ENCODE measurements at places on chromosomes 5 and 9. TPM values are rescaled to one million over a fixed set of nuclear protein-coding genes. Genes with fewer than 3 reads are reported as not detected.

Gene FRMD3
- total RNA-seq, result 6.1 TPM

Gene GPR150
- total RNA-seq, result 0.82 TPM

Gene NIM1K
- total RNA-seq, result 0.05 TPM

Gene TRUB2
- total RNA-seq, result 11.3 TPM

Gene ADAMTSL2
- total RNA-seq, result 0.05 TPM

Gene FOXI1
- not detected for total RNA-seq

Gene MARCOL
- not detected for total RNA-seq

Gene DMRT3
- 0.47 TPM for total RNA-seq

Gene FGF1
- total RNA-seq, result 1.5 TPM

DNA sequence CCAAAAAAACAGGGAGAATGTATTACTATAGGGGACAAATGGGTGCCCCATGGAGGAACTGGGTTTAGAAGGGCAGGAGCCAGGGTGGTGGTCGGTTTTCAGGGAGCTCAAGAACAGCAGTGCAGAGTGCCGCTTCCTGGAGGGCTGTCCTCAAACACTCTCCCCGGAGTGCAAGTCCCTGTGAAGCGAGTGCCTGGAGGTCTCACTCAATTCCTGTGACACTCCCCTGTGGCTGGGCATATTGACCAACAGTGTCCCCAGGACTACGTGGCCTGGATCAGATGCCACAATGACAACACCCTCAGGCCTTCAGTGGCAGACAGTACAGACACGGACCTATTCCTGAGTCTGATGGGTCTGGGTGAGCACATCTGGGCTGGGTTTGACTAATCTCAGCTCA lies 412.1 kb upstream of the IRX2 start:
- no peak for DNase-seq

- no peak for DNase-seq
Measured at GRCh38 chr5:119360905-119361593, 5.2 kb downstream of the TNFAIP8 start.

- DNase-seq, result no peak
Measured at GRCh38 chr9:104586496-104587180, 12.6 kb downstream of the OR13C5 start.

DNA sequence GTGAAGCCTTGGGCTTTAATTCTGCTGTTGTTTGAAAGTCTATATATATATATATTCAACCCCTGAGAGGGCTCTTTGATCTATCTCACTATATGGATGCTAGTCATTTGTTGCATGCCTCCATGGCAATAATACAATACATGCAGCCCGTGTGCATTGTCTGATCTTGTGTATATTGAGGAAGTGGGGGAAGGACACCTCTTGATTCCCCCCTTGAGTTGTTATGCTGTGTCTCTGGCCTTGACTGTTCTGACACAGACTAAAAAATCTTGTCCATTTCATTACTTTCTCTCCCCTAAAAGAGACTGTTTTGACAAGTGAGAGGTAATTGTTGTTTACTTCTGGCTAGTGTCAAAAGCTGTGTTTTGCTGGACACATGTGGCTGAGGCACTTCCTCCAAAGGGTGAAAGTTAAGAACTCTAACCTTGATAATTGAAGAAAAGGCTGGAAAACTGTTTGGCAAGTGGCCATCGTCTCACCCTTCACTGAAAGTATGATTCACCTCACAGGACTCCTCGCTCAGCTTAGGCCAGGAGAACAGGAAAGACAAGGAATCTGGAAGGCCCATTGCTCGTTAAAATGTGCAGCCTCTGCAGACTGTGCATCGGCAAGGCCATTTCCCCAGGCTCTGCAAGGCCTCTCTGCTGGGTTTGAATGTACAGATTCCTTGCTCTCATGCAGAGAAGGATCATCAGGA lies 304.0 kb downstream of the PRELID2 start:
- peak; percentile 82 for DNase-seq

DNA sequence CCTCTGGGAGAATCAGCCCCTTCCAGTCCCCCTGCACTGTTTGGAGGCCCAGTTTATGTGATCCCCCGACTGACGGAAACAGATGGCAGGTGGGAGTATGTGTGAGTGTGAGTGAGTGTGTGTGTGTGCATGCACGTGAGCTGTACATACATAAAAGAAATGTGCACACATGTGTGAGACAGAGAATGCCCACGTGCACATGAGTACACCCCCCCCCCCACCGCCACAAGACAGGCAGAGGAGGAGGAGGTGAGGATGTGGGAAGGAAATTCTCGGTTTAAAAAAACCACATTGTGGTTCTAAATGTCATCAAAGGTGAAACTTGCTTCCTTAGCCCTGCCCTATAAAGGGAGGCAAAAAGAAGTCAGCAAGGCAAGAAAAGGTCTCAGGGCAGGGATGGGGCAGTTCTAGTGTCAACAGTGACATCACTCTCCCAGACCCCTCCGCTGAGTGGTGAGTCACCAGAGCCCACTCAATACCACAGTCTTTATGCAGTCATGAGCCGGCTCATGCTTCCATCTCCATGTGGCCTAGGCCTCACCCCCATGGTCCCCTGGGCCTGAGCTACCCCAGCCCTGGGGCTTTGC lies 79.2 kb upstream of the HSPA9 start:
- DNase-seq, result no peak

DNA sequence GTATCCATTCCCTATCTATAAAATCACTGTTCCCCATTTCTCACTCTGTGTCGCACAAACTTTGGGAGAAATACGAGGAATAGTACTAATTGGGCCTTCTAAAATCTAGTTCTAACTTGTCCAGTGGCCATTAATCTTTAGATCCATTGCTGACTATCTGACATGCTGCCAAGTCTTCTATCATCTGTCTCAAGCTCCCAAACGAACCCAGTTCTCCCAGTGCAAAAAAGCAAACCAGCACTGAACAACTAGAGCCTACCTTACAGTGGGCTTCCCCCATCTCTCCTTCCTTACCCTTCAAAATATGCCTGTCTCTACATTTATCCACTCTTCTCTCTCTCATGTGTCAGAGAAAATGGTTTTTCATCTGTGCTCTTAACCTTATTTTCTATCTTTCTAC lies 3.2 kb upstream of the SPINK7 start:
- DNase-seq, result no peak

DNA sequence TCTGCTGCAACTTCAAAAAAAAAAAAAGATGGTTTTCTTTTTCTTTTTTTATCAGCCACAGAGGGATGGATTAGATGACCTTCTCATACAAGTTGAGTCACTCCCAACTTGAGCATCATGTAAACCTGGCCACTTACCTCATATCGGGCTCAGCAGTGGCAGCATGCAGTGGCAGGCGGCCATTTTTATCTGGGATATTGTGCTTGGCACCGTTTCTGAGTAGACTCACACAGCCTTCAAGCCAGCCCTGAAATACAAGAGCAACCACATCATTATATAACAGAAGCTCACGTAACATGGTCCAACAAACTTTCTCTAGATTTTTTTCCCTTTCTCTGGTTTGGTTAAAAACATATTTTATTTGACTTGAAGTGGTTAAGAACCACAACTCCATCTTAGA lies 62.6 kb downstream of the ANKRD55 start:
- DNase-seq, result no peak

DNA sequence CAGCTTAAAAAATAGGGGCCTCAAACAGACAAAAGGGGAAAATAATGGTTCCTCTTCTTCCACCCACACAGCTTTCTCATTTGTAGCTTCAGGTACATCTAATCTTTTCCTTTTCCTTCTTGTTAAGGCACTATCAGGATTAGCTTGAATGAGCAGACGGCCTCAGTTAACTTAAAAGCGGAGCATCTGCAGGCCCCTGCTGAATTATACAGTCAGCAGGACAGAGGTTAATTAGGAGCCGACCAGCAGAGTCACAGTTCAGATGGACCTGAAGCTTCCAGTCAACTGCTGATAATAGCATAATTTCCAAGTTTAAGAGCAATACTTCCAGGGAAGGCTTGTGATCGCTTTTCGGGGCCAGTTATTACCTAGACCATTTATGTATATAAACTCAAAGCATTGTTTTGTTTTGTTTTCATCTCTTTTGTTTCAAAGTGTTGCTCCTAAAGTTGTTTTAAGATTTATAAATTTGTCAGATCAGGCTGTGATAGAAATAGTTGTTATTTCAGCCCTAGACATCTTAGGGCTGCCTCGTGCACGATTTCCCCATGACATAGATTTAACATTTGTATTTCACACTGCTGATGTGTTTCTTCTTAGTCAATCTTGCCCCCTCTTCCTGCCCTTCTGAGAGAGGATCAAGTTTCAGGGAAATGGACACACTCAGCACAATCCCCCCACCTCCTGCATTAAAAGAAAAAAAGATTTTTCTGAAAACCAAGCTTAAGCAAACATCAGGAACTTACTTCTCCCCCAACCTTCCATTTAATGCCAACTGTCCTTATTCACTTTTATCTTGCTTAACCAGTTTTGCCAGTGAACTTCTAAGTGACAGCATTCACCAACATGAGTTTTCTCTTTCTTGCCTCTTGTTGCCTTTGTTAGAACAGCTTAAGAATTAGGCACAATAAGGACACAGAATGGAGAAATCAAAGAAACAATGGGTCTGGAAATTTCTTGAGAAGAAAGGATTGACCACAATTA lies 449.8 kb downstream of the ARHGEF28 start:
- DNase-seq, result no peak

DNA sequence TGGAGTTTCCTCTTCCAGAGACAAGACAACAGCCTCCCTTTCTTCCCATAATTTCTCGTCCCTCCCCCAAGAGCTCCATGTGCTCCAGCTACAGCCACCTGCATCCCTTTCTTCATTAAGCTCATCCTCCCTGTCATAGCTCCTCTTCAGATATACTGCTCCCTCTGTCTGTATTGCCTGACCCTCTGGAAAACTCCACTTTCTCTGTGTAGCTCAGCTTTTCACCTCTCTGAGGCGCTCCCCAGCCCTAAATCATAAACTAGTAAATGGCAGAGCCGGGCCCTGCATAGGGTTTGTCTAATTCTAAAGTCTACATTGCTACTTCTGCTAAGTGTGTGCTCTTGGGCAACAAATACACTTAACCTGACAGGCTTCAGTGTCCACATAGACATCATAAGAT lies 8.8 kb upstream of the PLIN2 start:
- no peak for DNase-seq

DNA sequence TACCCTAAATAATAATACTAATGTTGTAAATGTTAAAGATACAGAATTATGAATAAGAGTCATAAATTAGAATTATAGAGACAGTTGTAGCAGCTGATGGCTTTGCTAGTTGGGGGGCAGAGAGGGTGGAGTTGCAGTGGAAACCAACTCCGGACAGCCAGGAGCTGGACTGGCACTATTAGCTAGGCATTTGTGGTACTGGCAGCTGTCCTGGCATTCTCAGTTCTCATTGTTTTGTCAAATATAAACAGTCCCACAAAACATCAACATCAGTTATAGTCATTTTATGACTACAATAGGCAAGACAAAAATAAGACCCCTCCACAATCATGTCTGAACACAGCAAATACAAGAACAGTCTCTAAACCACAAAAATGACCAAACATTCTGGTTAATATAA lies 2.8 kb upstream of the FBXL17 start:
- DNase-seq, result no peak

DNA sequence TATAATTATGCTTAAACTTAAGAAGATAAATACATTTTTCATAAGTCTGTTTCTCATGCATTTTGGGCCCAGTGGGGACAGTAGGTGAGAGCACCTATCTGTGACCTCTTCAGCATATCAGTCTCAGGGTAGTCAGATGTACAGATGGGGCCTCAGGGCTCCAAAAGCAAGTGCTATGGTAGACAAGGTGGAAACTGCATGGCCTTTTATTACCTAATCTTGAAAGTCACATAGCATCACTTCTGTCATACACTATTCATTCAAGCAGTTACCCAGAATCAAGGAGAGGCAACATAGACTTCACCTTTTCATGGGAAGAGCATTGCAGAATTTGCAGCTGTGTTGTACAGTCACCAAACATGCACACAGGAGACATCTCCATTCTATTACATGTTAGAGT lies 94.8 kb downstream of the SV2C start:
- no peak for DNase-seq

- no peak for DNase-seq
Measured at GRCh38 chr9:71119746-71120145, 1.7 kb downstream of the TRPM3 start.

DNA sequence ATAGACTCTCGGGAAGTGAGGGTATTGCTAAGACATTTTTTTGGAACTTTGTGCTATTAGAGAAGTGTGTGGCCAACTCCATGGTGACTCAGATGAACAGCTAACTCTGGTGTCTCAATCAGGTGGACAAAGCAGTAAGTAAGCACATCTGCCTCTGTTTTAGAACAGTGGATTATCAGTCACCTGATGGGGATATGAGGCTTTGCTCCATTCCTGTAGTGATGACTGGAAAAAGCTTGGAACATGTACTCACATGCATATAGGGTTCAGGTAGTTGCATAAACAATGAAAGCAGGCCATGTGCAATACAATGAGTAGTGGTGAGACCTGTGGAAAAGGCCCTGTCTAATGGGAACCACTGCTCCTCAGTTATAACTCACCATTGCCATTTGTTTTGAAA lies 168.2 kb upstream of the FBN2 start:
- no peak for DNase-seq

GRCh38 chr5:14258840-14259239 lies 115.7 kb downstream of the TRIO start:
- no peak for DNase-seq

DNA sequence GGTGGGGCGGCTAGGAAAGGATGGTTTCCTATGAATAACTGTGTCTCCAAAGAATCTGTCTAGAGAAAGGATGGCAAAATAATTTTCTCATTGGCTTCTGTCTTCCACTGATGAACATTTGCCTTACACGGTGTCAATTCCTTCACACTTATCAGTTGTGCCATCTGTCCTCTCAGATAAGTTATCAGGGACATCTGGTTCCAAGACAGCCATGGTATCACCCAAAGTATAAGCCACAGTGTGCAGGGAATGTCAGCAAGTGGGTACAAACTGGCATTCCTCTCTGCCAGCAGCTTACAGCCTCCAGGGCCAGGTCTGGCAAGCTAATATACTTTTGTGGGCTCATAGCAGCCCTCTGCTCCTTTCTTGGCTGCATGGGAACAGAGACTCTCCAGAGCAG lies 1092.0 kb downstream of the EFNA5 start:
- no peak for DNase-seq

- no peak for DNase-seq
Measured at GRCh38 chr5:78476795-78477194, 116.4 kb downstream of the SCAMP1 start.

- DNase-seq, result no peak
Measured at GRCh38 chr5:179595916-179596315, 27.6 kb downstream of the HNRNPH1 start.

DNA sequence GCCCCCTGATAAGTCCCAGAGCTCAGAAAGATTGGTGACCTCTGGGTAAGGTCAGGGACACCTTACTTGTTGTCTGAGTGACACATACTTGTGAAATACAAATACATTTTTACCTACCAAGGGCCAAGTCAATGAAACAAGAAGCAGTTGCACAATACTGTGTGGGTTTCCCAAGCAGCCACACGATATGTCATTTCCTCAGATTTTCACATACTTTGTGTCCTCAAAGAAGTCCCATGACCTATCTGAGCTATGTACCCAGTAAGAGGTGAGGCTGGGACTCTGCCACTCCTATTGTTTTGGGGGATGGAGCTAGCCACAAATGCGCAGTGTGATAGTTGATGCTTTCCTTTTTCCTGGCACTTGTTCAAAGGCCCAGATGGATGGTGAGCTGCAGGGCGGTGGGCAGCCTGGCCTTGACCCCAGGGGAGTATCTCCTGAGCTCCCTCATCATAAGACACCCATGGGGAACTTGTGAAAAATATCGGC lies 4.8 kb upstream of the SLC25A51 start:
- no peak for DNase-seq

- no peak for DNase-seq
Measured at GRCh38 chr9:26437056-26437711, 455.4 kb downstream of the CAAP1 start.
